NCI-H69 (cell line): ENCODE measurements at places on chromosomes 16 and 17.
A peak's percentile ranks its signal among the peaks of the same experiment; 100 is the strongest.

- no peak for DNase-seq
These were observed 846 bp downstream of the CPNE7 start for GRCh38 chr16:89576153-89577054.

DNA sequence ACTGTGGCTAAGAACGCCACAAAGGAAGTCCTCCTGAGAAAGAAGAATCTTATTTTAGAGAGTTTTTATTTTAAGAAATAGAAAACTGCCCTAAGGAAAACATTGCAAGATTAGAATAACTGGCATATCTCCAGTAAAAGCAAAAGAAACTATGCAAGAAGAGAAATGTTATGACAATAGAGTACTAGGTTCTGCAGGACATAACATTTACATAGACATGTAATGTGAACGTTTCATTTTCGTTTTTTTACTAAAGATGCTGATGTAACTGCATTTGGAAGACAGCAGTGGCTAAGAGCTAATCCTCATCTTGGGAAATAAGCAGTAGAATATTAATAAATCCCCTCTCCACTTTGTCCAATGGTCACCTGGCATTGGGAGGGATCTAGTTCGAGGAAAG lies 7.8 kb upstream of the ASGR2 start:
- no peak for DNase-seq

- no peak for DNase-seq
These were observed 71.7 kb upstream of the BRD7 start for GRCh38 chr16:50440531-50440930.

DNA sequence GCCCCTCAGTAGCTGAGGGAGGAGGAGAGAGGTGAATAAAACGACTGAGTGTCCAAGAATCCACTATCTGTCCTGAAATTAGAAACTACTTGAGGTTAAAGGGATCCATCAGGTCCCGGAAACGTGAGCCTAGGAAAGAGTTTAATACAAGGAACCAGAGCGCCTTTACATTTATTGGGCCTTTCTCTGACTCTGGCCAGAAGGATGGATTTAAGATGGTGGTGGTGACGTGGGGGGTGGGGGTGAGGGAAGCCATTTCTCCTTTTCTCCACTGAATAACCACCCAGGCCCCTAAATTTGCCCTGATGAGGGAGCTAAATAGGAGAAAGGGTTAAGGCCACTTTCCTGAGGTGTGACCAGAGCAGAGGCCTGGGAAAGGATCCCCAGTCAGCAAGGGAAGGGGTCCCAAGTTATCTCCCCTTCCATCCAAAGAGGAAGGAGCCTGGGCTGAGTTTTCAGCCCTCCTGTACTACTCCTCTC lies 1.0 kb upstream of the HOXB9 start:
- DNase-seq: no peak

DNA sequence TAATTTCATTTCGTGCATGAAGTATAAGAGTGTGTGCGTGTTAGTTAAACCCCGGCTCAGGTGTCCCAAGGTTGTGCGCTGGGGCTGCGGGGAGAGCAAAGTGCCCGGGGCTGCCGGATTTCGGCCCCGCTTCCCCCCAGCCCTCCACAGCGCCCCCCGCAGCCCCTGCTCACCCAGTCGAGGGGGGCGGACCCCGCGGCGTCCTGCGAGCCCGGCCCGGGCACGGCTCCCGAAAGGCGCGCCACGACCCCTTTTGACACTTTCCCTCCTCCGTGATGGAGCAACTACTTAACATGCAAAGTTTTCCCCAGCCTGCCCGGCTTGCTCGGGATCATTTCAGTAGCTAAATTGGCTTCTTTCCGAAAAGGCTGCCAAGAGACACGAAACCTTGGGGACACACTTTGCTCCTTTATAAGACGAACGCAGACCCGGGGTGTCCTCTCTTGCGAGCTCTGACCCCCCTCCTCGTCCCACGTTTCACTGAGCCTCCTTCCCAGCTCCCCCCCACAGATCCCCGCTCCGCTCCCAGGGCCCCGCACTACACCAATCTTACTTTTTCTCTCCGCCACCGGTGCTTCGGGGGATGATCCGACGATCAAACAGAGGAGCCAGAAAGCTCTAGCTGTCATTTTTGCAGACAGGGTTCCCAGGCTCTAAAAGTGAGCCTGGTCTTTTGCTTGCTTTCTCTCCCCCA lies 552 bp downstream of the C17orf58 start:
- peak; percentile 57 for DNase-seq

- DNase-seq: no peak
These were observed 21.1 kb downstream of the ARHGAP23 start for GRCh38 chr17:38449364-38449763.

DNA sequence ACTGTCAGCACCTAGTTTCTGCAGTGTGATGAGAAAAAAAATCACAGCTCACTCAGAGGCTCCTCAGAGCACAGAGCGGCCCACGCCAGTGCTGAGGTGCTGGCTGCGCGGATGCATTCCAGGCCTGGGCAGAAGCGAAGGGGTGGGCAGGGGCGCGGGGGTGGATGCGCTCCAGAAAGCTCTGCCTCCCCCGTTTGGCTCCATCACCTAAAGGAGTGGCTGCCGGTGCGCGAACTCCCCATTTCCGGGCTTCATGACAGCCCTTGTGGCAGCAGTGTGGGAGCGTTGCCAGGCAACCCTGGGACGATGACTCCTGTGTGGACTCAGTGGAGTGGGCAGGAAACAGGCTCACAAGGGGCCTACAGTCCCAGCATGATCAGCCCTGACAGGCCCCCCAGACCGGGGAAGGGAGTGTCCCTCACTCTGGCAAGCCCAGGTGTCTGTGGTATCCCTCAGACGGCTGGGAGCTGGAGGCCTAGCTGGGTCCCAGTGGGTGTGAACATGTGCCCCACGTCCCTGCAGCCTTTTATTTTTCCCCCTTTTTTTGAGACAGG lies 32.8 kb upstream of the NUDT16L1 start:
- DNase-seq: peak; percentile 81

- DNase-seq: no peak
These were observed 77.2 kb upstream of the TNRC6A start for GRCh38 chr16:24652209-24652712.
